ENCODE measurements at places on chromosomes 1 and 21. TPM values are rescaled to one million over a fixed set of nuclear protein-coding genes. Genes with fewer than 3 reads are reported as not detected.

GALE gene
- total RNA-seq: 57.1 TPM

GRCh38 chr1:10514490-10515235, 39.9 kb downstream of the PEX14 start:
- ATAC-seq: no peak

GRCh38 chr1:25557543-25557942, 14.1 kb downstream of the LDLRAP1 start:
- no peak for ATAC-seq

DNA sequence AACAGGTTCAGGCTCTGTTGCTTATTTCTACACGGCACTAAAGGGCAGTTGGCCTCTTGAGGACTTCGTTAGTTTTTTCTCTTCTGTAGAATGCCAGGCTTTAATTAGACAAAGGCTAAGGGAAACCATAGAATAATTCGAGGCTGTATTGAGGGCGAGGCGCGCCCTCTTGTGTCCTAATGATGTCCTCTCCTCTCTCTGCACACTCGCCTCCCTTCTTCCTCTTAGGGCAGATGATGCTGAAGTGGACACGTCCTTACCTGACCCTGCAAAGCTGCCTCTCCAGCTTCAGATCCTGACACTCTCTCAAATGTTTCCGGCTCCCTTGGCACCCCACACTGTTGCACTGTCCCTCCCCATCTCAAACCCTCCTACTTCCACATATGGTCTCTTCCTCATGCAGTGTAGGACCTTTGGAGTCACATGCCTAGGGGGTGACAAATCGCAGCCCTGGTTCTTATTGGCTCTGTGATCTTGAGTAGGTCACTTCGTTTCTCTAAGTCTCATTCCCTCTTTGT, 1.9 kb upstream of the ZSCAN20 start:
- peak; percentile 57 for ATAC-seq

- no peak for ATAC-seq
Measured at GRCh38 chr1:209802117-209802779, 3.7 kb downstream of the IRF6 start.

- ATAC-seq: no peak
Measured at GRCh38 chr21:31991356-31992331, 118.8 kb downstream of the HUNK start.

DNA sequence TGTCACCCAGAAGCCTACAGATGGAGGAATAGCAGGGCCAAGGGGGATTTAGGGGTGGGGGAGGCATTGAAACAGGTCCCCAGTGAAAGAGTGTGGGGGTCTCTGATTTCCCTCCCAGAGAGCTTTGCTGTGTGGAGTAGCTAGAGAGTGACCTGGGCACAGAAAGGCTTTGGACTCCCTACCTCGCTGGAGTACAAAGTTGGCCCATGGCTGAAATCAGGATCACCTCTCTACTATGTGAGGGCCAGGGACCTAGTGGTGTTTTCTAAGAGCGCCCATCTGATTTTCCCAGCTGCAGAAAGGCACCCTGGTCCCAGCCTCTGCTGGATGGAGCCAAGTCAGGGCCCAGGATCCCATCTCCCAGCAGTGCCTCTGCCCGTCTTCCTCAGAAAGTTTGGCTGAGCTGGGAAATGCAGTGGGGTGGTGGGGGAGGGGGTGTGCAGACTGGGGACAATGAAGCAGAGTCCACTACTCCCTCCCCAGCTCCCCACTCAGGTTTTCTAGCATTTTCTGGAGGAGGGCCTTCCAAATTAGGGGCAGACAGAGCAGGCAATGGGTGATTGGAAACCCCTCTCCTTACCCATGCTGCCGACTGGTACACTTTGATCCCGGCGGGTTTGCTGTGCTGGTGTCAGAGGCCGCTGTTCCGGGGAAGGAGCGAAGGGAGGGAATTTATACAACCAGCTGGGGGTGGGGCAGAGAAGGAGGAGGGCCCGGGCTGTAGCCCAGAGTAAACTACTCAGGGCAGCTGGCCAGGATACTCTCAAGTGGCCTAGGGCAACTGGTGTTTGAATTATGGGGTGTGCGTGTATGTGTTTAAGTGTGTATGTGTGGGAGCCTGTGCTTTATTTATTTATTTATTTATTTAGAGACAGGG, at the start of gene SELENBP1:
Gene SELENBP1, minus strand, starts transcription at position 648 of the 877 bp plus-strand sequence. Its CDS starts 64 bp downstream, at position 584.
- no peak for ATAC-seq

GRCh38 chr1:77484926-77485325, 197.5 kb downstream of the ZZZ3 start:
- ATAC-seq: no peak

All from activated T-helper 17 cell treated with anti-CD3 and anti-CD28 coated beads, Interleukin-2, amount 50 U/mL, for 72 hours (primary cell).